Naive thymus-derived CD4-positive, alpha-beta T cell (primary cell): ENCODE measurements at places on chromosomes 13 and 19. TPM values are rescaled to one million over a fixed set of nuclear protein-coding genes. Genes with fewer than 3 reads are reported as not detected.

ZNF433 gene
- total RNA-seq: 0.10 and 0.18 TPM in 2 replicates

ATP1A3 gene
- 3.6 TPM for total RNA-seq

C5AR1 gene
- total RNA-seq: 3.7 and 4.9 TPM in 2 replicates

- no peaks in the 10 kb centered on the region for H3K4me1 ChIP-seq
- DNase-seq: no peak
- H3K4me3 ChIP-seq: no peak overlapping the region
- no peak overlapping the region for H3K27ac ChIP-seq
- no peaks in the 10 kb centered on the region for H3K36me3 ChIP-seq
- no peaks in the 10 kb centered on the region for H3K27me3 ChIP-seq
These were observed 309.3 kb upstream of the HTR2A start for GRCh38 chr13:47206111-47206510.

GRCh38 chr13:38883783-38884182, 106.8 kb downstream of the STOML3 start:
- H3K27me3 ChIP-seq: no peaks in the 10 kb centered on the region
- DNase-seq: no peak
- H3K4me3 ChIP-seq: no peak overlapping the region

- no peaks in the 10 kb centered on the region for H3K4me1 ChIP-seq
- H3K27ac ChIP-seq: no peak overlapping the region
- H3K36me3 ChIP-seq: no peaks in the 10 kb centered on the region
- no peaks in the 10 kb centered on the region for H3K27me3 ChIP-seq
- no peak for DNase-seq
- H3K4me3 ChIP-seq: no peak overlapping the region
These were observed 4.0 kb downstream of the POSTN start for GRCh38 chr13:37594550-37594949.

- H3K27me3 ChIP-seq: no peaks in the 10 kb centered on the region
- H3K4me1 ChIP-seq: no peaks in the 10 kb centered on the region
- no peaks in the 10 kb centered on the region for H3K36me3 ChIP-seq
- no peak overlapping the region for H3K27ac ChIP-seq
These were observed 1241.5 kb upstream of the MIR17HG start for GRCh38 chr13:90105849-90106496.

DNA sequence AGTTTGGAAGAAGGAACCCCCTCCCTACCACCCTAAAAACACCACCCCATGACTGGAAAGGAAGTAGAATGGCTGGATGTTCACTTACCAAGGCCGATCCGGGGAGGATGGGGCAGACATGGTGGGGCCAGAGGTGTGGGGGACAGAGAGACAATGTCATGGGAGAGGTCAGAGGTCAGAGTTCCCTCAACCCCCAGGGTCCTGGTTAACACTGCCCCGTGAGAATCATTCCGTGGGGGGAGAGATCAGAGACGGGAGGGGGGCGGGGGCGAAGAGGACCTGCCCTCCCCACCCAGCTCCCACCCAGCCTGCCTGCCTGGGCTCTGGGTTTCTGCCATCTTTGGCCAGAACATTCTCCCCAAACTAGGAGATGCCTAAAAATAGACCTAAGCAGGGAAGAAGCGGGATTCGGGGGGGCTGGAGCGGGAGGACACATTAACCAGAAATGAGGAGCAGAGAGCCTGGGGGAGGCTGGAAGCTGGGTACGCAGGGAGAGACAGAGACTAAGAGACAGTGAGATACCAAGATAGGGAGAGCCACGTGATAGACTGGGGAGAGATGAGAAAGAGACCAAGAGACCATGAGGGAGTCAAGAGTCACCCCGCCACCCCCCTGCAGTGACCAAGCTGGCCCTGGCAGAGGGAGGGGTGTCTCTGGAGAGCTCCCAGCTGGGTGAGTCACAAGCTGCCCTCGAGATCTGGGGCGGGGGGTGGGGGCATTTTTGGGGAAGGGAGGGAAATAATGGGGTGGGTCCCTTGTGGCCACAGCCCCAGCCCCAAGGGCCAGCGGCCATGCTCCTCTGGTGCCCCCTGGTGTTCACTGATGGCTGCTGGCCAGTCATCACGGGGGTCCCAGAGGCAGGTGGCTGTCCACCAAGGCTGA, 6.1 kb upstream of the KANK2 start:
- H3K36me3 ChIP-seq: no peaks in the 10 kb centered on the region
- H3K27ac ChIP-seq: no peak overlapping the region
- H3K4me1 ChIP-seq: no peaks in the 10 kb centered on the region
- H3K4me3 ChIP-seq: no peak overlapping the region
- no peak for DNase-seq

- no peaks in the 10 kb centered on the region for H3K36me3 ChIP-seq
- no peaks in the 10 kb centered on the region for H3K27me3 ChIP-seq
- H3K4me1 ChIP-seq: no peaks in the 10 kb centered on the region
- no peak for DNase-seq
- no peak overlapping the region for H3K4me3 ChIP-seq
- H3K27ac ChIP-seq: no peak overlapping the region
These were observed 175.4 kb downstream of the DLEU7 start for GRCh38 chr13:50668049-50668448.

GRCh38 chr13:97727991-97728390, 225.5 kb upstream of the IPO5 start:
- H3K4me1 ChIP-seq: no peaks in the 10 kb centered on the region
- no peak overlapping the region for H3K4me3 ChIP-seq
- no peaks in the 10 kb centered on the region for H3K36me3 ChIP-seq
- H3K27ac ChIP-seq: no peak overlapping the region
- H3K27me3 ChIP-seq: no peaks in the 10 kb centered on the region

GRCh38 chr13:79096099-79096498, 310.0 kb downstream of the RBM26 start:
- no peaks in the 10 kb centered on the region for H3K27me3 ChIP-seq
- no peak overlapping the region for H3K4me3 ChIP-seq
- H3K36me3 ChIP-seq: no peaks in the 10 kb centered on the region

DNA sequence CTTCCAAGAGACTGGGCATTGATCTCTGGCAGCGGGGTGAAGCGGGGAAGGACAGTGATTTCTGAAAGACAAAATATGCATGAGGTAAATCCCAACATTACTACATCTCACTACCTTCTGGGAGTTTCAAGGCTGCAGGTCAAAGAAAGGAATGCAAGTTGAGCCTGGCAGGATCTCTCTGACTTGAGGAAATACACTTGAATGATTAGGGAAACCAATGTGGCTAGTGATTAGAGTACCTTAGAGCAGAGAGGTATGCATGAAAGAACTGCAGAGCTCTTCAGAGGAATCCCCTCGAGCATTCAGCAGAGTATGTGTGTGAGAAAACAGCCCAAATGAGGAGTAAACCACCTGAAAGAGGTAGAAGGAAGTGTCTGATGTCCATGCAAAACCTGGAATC, 2874.1 kb upstream of the PCDH20 start:
- no peak overlapping the region for H3K27ac ChIP-seq
- no peak overlapping the region for H3K4me3 ChIP-seq
- no peaks in the 10 kb centered on the region for H3K36me3 ChIP-seq
- no peak for DNase-seq
- H3K27me3 ChIP-seq: no peaks in the 10 kb centered on the region
